ENCODE measurements at places on chromosomes 1 and 21. TPM values are rescaled to one million over a fixed set of nuclear protein-coding genes. Genes with fewer than 3 reads are reported as not detected.
A peak's percentile ranks its signal among the peaks of the same experiment; 100 is the strongest.

- DNase-seq, result no peak
These were observed 5.7 kb downstream of the DUSP23 start for GRCh38 chr1:159786465-159786864.

The CACNA1S gene
- not detected for total RNA-seq

GRCh38 chr1:174680101-174680500 lies 232.3 kb downstream of the GPR52 start:
- DNase-seq, result peak; percentile 24

DNA sequence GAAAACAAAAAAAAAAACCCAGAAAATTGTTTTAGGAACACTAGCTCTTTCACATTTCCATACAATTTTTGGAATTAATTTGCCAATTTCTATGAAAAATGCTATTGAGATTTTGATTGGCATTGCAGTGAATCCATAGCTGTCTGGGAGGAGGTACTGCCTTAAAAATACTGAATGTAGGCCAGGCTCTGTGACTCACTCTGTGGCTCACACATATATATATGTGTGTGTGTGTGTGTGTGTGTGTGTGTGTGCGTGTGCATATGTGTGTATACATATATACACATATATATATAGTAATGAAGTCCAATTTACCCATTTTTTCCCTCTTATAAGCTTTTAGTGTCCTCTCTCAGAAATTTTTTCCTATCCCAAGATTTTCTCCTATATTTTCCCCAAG lies 214.2 kb upstream of the DMRTA2 start:
- no peak for DNase-seq

The TATDN3 gene
- total RNA-seq, result 35.7 TPM

DNA sequence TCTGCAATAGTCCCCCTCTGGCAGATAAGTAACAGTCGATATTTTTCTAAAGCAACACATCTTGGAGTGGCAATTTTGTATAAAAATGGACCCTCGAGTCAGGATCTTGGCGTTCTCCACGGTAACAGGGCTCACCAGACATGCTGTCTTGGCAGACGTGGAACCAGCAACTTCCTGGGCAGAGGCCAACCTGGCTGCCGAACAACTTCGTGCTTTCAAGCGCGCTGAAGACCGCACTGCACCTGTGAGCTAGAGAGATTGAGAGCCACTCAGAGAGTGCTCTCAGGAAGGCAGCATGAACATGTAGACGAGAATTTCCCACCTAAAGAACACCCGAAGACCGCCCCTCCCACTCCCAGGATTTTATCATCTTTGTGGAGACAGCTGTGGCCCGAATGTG lies 7.3 kb downstream of the C1orf174 start:
- no peak for DNase-seq

DNA sequence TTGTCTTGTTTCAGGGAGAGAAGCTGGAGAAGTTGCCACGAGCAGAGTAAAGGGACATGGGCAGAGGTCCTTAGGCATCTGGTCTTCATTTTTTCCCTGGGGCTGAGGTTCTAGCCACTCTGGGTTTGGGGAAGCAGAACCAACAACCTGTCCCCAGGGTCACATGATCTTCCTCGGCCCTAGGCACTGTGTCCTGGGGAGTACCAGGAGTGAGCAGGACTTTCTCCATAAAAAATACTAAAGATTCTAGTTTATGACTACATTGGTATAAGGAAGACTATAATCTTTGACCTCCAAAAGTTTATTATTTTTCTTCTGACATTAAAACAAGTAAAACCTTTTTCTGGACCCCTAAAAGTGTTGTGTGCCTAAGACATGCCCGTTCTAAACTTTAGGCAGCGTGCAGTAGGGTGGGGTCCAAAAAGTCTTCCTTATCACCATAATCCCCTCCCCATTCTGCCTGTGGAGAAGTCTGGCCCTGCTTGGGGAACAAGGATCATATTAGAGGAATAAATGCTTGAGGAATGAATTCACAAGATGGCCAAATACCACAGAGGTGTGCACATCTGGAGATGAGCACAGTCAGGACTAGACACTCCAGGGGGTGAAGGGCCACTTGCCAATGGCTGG lies 19.3 kb upstream of the IGSF3 start:
- DNase-seq, result no peak

DNA sequence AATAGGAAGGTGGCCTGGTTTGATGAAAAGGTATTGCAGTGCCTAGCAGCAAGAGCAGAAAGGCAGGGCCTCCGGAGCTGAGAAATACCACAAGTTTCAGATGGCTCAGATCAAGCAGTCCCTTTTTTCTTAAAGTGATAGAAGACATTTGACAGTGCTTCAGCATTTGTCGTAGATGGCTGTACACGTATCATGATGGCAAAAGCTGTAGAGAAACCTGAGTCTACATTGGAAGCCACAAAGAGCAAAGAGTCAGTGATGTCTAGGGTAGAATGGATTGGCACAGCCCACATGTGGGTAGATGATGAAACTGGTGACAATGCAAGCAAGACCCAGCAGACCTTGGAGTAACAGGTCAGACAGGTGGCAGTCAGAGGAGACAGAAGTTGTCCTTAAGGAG lies 101.3 kb upstream of the ARTN start:
- no peak for DNase-seq

- no peak for DNase-seq
These were observed 25.0 kb downstream of the EFCAB7 start for GRCh38 chr1:63548303-63548702.
